ENCODE measurements at places on chromosomes 11 and 22.

DNA sequence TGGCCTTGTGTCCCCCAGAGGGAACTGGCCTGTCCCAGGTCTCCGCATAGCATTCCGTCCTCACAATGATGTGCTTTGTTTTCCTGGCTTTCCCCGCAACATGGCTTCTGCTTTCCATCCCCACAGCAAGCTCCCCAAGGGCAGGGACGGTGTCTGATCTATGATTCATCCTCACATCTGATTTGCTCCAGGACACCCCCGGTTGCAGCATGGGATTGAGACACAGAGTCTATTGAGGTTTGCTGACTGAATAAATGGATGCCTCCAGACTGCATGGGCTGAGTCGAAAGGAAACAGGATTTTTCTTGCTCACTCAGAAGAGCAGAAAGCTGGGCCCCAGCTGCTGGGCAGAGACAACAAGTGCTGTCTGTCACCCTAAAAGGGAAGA is 40.2 kb downstream of the LMO1 start:
- H3K27ac ChIP-seq, result no peak overlapping the region
- H3K36me3 ChIP-seq, result no peaks in the 10 kb centered on the region
- H3K27me3 ChIP-seq, result peaks cover 13% of the 10 kb centered on the region
- peaks cover 3% of the 10 kb centered on the region for H3K4me1 ChIP-seq
- H3K4me3 ChIP-seq, result no peak overlapping the region

- peaks cover 3% of the 10 kb centered on the region for H3K27me3 ChIP-seq
- H3K27ac ChIP-seq, result no peak overlapping the region
- no peaks in the 10 kb centered on the region for H3K36me3 ChIP-seq
- DNase-seq, result peak; percentile 47
- no peak overlapping the region for H3K4me3 ChIP-seq
- no peaks in the 10 kb centered on the region for H3K4me1 ChIP-seq
Measured at GRCh38 chr11:108697872-108698473, 33.1 kb downstream of the DDX10 start.

GRCh38 chr22:46557736-46558480 is 20.5 kb upstream of the CELSR1 start:
- no peak for DNase-seq
- H3K36me3 ChIP-seq, result peaks cover 4% of the 10 kb centered on the region
- peaks cover 2% of the 10 kb centered on the region for H3K4me1 ChIP-seq
- no peak overlapping the region for H3K27ac ChIP-seq

- no peak overlapping the region for H3K4me3 ChIP-seq
- peaks cover 1% of the 10 kb centered on the region for H3K27me3 ChIP-seq
- no peak overlapping the region for H3K27ac ChIP-seq
- no peaks in the 10 kb centered on the region for H3K36me3 ChIP-seq
- H3K4me1 ChIP-seq, result no peaks in the 10 kb centered on the region
Measured at GRCh38 chr11:103529181-103529684, 420.0 kb downstream of the DYNC2H1 start.

GRCh38 chr11:118785362-118785761 is 5.6 kb downstream of the DDX6 start:
- no peak overlapping the region for H3K27ac ChIP-seq
- H3K4me1 ChIP-seq, result peaks cover 10% of the 10 kb centered on the region
- no peak overlapping the region for H3K4me3 ChIP-seq
- peaks cover 14% of the 10 kb centered on the region for H3K36me3 ChIP-seq

GRCh38 chr22:38067761-38068360 is 10.7 kb downstream of the PICK1 start:
- H3K36me3 ChIP-seq, result peaks cover 9% of the 10 kb centered on the region
- H3K27ac ChIP-seq, result no peak overlapping the region
- H3K4me3 ChIP-seq, result no peak overlapping the region
- peaks cover 5% of the 10 kb centered on the region for H3K27me3 ChIP-seq
- no peak for DNase-seq
- H3K4me1 ChIP-seq, result no peaks in the 10 kb centered on the region

DNA sequence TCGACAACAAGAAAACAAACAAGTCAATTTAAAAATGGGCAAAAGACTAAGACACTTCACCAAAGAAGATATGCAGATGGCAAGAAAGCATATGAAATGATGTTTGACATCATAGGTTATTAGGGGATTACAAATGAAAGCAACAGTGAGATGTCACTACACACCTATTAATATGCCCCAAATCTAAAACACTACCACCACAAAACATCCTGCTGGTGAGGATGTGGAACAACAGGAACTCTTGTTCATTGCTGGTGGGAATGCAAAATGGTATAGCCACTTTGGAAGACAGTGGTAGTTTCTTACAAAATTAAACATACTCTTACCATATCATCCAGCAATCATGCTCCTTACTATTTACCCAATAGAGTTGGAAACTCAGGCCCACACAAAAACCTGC is 29.0 kb downstream of the PRRG4 start:
- no peaks in the 10 kb centered on the region for H3K4me1 ChIP-seq
- no peak overlapping the region for H3K27ac ChIP-seq
- no peaks in the 10 kb centered on the region for H3K27me3 ChIP-seq
- H3K4me3 ChIP-seq, result no peak overlapping the region
- no peaks in the 10 kb centered on the region for H3K36me3 ChIP-seq
- DNase-seq, result no peak

GRCh38 chr11:88603091-88603867 is 265.7 kb upstream of the CTSC start:
- no peak for DNase-seq
- no peak overlapping the region for H3K4me3 ChIP-seq
- no peak overlapping the region for H3K27ac ChIP-seq
- peaks cover 11% of the 10 kb centered on the region for H3K4me1 ChIP-seq

GRCh38 chr22:29201782-29202181 is 3.9 kb upstream of the EMID1 start:
- H3K36me3 ChIP-seq, result no peaks in the 10 kb centered on the region
- H3K4me1 ChIP-seq, result peaks cover 30% of the 10 kb centered on the region
- peak overlapping the region; percentile 84 for H3K27ac ChIP-seq
- no peak for DNase-seq
- peaks cover 4% of the 10 kb centered on the region for H3K27me3 ChIP-seq

DNA sequence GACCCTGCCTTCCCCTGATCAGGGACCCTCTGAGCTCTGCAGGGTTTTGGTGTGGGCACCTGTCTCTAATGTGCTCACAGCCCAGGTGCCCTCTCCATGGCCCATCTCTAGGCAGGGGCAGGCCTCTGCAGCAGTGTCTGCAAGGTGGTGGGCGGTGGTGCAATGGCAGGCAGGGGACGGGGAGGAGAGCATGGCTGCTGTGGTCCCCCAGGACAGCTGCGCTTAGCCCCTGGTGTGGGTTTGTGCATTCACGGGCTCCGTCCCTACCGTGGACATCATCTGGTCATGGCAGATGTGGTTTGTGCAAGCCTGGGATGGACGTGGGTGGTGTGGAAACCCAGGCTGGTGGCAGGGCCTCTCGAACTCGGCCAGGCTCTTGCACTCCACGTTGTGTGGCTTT is 443.1 kb downstream of the TBC1D22A start:
- H3K36me3 ChIP-seq, result peaks cover 20% of the 10 kb centered on the region
- no peak for DNase-seq
- no peak overlapping the region for H3K4me3 ChIP-seq
- H3K27ac ChIP-seq, result no peak overlapping the region
- H3K4me1 ChIP-seq, result no peaks in the 10 kb centered on the region

DNA sequence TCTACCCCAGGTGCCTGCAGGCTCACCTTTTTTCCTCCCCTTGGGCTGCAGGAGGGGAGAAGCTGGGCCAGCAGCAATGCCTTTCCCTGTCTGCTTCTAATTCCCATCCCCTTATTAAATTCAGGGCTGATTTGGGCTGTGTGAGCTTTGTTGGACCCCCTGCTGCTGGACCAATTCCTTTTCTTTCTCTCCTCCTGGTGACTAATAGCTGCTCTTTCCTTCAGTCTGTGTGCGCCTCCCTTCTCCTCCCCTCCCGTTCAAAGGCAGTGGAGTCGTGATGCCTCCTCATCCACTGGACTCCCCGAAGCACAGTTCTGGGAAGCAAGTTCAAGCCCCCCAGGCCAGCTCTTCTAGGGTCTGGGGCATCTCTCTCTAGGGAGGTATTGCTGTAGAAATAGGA is 567.9 kb upstream of the CADM1 start:
- no peak overlapping the region for H3K4me3 ChIP-seq
- H3K27me3 ChIP-seq, result peaks cover 4% of the 10 kb centered on the region
- no peaks in the 10 kb centered on the region for H3K36me3 ChIP-seq
- H3K27ac ChIP-seq, result no peak overlapping the region
- DNase-seq, result no peak
- H3K4me1 ChIP-seq, result peaks cover 9% of the 10 kb centered on the region

DNA sequence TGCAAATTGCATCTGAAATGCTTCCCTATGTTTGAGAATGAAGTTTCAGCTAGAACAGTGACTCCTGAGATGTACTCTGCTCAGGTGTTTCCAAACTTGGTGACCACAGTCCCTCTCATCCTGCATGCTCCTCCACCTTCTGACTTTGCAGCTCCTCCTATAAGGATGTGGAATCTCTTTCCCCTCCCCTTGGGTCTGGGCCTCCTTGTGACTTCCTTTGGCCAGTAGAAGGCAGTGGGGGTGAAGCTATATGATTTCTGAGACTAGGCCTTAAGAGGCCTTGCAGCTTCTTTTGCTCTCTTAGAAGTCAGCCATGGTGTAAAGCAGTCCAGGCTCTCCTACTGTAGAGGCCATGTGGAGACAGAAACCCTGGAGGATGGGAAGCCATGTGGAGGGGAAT is 50.7 kb downstream of the CSF2RB start:
- H3K27ac ChIP-seq, result no peak overlapping the region
- no peak overlapping the region for H3K4me3 ChIP-seq
- H3K36me3 ChIP-seq, result no peaks in the 10 kb centered on the region
- no peak for DNase-seq
- H3K27me3 ChIP-seq, result no peaks in the 10 kb centered on the region
- peaks cover 2% of the 10 kb centered on the region for H3K4me1 ChIP-seq

DNA sequence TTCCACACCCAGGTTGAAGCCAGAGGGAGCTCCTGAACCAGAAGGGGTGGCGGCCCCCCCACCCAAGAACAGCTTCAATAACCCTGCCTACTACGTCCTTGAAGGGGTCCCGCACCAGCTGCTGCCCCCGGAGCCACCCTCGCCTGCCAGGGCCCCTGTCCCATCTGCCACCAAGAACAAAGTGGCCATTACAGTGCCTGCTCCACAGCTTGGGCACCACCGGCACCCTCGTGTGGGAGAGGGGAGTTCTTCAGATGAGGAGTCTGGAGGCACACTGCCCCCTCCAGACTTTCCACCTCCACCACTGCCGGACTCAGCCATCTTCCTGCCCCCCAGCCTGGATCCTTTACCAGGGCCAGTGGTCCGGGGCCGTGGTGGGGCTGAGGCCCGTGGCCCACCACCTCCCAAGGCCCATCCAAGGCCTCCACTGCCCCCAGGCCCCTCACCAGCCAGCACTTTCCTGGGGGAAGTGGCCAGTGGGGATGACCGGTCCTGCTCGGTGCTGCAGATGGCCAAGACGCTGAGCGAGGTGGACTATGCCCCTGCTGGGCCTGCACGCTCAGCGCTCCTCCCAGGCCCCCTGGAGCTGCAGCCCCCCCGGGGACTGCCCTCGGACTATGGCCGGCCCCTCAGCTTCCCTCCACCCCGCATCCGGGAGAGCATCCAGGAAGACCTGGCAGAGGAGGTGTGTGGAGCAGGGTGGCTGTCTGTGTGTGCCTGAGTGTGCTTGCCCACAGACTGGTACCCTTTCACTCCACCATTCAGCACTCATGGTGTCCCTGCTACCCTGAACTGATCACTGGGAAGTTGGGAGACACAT is 6.7 kb downstream of the PHOX2A start:
- peaks cover 19% of the 10 kb centered on the region for H3K36me3 ChIP-seq
- no peak overlapping the region for H3K27ac ChIP-seq
- no peak overlapping the region for H3K4me3 ChIP-seq
- H3K27me3 ChIP-seq, result peaks cover 33% of the 10 kb centered on the region
- H3K4me1 ChIP-seq, result peaks cover 19% of the 10 kb centered on the region

- peaks cover 5% of the 10 kb centered on the region for H3K4me1 ChIP-seq
- H3K27me3 ChIP-seq, result peaks cover 2% of the 10 kb centered on the region
- no peak overlapping the region for H3K4me3 ChIP-seq
Measured at GRCh38 chr22:35645646-35646045, 2.6 kb upstream of the APOL6 start.

DNA sequence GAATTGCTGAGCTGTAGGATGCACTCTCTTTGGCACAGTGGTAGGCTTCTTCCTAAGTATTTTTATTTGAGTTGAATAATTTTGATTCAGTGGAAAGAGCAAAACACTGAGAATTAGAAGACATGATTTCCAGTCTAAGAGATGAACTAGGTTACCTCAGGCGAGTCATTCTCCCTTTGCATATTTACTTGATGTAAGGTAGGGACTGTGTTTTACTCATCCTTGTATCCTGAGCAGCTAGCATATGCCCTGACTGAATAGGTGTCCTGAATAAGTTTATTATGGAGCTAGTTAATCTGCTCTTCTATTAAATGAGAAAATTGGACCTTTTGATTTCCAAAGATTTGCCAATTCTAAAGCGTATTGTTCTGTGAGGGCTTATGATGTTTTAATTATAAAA is 50.7 kb downstream of the STIM1 start:
- no peak for DNase-seq
- H3K27ac ChIP-seq, result no peak overlapping the region
- H3K36me3 ChIP-seq, result no peaks in the 10 kb centered on the region
- H3K27me3 ChIP-seq, result peaks cover 3% of the 10 kb centered on the region
- H3K4me1 ChIP-seq, result peaks cover 36% of the 10 kb centered on the region

- DNase-seq, result no peak
- H3K27me3 ChIP-seq, result peaks cover 7% of the 10 kb centered on the region
- H3K27ac ChIP-seq, result no peak overlapping the region
- H3K36me3 ChIP-seq, result peaks cover 3% of the 10 kb centered on the region
- no peak overlapping the region for H3K4me3 ChIP-seq
Measured at GRCh38 chr11:62015615-62016014, 48.2 kb upstream of the FTH1 start.

- H3K27ac ChIP-seq, result no peak overlapping the region
- H3K36me3 ChIP-seq, result no peaks in the 10 kb centered on the region
- no peak for DNase-seq
- H3K4me1 ChIP-seq, result no peaks in the 10 kb centered on the region
- H3K27me3 ChIP-seq, result no peaks in the 10 kb centered on the region
Measured at GRCh38 chr11:97729546-97730272, 1291.0 kb upstream of the CNTN5 start.

DNA sequence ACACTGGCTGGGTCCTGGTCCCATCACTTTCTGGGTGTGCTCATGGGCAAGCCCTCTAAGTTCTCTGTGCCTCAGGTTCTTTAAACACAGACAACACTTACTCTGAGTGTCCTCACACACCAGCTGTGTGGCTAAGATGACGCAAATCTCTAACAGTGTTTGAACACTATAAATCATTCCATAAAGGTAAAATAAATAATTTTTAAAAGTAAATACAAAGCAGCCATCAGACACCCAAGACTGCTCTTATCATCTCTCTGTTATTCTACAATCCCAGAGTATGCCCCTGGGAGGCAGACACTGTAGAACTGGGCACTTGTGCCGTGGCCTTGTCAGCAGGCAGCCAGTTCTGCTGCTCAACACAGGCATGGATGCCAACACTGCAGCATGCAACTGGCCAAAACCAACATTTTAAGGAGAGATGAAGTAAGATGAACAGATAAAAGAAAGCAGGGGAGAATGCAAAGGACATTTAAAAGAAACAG is 56.8 kb downstream of the RPL27A start:
- no peaks in the 10 kb centered on the region for H3K36me3 ChIP-seq
- H3K27me3 ChIP-seq, result no peaks in the 10 kb centered on the region
- H3K4me1 ChIP-seq, result no peaks in the 10 kb centered on the region
- no peak for DNase-seq

- H3K36me3 ChIP-seq, result peaks cover 7% of the 10 kb centered on the region
- no peak overlapping the region for H3K4me3 ChIP-seq
- H3K27ac ChIP-seq, result no peak overlapping the region
- DNase-seq, result no peak
Measured at GRCh38 chr11:61675826-61676225, 4.4 kb upstream of the DAGLA start.

GRCh38 chr22:48228468-48228867 is 1466.0 kb downstream of the TBC1D22A start:
- no peak for DNase-seq
- H3K4me1 ChIP-seq, result peaks cover 8% of the 10 kb centered on the region
- peaks cover 7% of the 10 kb centered on the region for H3K27me3 ChIP-seq
- H3K36me3 ChIP-seq, result no peaks in the 10 kb centered on the region

Measured in endothelial cell (in vitro differentiated cells).